D341Med (cell line): ENCODE measurements at places on chromosomes 7 and 10.

- DNase-seq = no peak
Measured at GRCh38 chr7:25843467-25843866, 308.5 kb upstream of the NFE2L3 start.

- DNase-seq = no peak
Measured at GRCh38 chr10:125550362-125550761, 132.6 kb downstream of the TEX36 start.

GRCh38 chr10:26367771-26368170 is 70.4 kb upstream of the APBB1IP start:
- no peak for DNase-seq

- DNase-seq = no peak
Measured at GRCh38 chr7:2203766-2204300, 28.9 kb downstream of the MAD1L1 start.

DNA sequence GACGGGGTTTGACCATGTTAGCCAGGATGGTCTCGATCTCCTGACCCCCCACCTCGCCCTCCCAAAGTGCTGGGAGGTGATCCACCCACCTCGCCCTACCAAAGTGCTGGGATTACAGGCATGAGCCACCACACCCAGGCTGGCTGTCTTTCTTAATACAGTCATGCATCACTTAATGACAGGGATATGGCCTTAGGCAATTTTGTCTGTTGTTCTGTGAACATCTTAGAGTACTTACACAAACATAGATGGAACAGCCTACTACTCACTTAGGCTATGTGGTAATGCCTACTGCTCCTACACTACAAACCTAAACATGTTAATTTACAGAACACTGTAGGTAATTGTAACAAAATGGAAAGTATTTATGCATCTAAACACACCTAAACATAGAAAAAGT is 106.6 kb upstream of the KCNMA1 start:
- no peak for DNase-seq

- DNase-seq = no peak
Measured at GRCh38 chr10:35783305-35783838, 141.3 kb upstream of the FZD8 start.

- DNase-seq = no peak
Measured at GRCh38 chr7:77338883-77339629, 77.1 kb downstream of the GSAP start.
